ENCODE measurements at places on chromosomes 1 and 21.

DNA sequence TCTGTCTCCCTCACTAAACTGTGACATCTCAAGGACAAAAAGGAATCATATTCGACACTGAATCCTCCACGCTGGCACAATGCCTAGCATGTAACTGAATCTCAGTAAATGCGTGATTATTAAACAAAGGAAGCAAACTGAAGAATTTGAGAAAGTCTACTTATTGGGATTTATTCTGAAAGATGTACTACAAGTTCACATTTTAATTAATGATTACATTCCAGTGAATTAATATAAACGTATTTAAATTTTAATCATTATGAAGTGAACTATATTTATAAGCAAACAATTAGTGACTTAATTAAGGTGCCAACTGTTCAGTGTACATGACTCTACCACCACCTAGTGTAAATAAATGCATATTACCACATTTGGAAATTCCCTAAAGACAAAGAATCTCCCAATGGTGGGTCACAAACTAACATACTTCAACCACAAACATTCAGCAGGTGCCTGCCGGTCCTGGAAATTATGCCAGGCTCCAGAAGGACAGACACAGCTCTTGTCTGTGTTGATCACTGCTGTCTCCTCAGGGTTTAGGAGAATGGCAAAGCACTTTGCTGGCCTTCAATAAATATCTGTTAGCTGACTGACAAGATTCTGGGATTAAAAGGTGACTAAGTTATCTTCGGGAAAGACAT is 56.3 kb downstream of the SMYD3 start:
- peak; percentile 35 for DNase-seq

DNA sequence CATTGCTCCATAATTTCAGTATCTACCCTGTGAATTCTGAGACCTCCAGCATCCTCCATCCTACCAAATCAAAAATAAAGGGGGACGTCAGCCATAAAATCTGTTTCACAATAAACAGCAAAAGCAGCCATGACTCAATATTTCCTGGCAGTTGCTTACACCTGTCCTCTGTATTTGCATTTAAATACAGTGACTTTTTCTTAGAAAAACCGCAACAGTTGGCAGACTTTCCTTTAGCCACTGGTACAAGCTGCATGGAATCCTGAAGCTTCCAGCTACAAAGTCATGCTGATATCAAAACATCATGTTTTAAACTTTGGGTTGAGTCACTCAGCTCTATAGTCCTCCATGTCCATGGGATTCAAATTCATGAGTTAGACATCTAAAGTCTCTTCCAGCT is 278.0 kb upstream of the KAZN start:
- DNase-seq, result no peak

DNA sequence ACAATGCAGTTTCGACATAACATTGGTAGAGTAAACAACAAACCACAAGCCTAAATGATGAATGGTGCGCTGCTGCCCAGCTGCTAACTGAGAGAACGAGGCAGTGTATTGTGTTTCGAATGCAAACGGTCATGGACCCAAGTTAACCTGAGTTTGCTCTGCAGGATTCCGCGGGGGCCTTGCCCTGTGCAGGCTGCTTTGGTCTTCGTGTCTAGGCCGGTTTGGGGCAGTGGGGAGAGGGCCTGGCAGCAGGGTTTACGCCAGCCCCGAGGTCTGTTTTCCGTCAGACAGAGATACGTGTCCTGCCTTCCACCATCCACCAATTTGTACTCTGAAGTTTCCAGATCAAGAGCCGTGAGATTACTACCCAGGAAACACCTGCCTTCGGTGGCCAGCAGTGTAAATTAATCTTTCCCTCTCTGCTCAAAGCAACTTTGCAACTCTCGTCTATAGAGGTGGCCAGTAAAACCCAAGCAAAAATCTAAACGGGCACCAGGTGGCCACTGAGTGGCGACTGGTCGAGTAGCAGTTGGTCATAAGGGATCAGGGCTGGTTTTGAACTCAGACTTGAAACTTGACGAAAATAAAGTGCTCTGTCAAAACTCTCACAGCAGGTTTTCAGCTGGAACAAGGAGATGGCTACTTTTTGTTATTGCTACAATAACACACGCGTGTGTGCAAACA is 6.3 kb upstream of the PRDM15 start:
- no peak for DNase-seq

DNA sequence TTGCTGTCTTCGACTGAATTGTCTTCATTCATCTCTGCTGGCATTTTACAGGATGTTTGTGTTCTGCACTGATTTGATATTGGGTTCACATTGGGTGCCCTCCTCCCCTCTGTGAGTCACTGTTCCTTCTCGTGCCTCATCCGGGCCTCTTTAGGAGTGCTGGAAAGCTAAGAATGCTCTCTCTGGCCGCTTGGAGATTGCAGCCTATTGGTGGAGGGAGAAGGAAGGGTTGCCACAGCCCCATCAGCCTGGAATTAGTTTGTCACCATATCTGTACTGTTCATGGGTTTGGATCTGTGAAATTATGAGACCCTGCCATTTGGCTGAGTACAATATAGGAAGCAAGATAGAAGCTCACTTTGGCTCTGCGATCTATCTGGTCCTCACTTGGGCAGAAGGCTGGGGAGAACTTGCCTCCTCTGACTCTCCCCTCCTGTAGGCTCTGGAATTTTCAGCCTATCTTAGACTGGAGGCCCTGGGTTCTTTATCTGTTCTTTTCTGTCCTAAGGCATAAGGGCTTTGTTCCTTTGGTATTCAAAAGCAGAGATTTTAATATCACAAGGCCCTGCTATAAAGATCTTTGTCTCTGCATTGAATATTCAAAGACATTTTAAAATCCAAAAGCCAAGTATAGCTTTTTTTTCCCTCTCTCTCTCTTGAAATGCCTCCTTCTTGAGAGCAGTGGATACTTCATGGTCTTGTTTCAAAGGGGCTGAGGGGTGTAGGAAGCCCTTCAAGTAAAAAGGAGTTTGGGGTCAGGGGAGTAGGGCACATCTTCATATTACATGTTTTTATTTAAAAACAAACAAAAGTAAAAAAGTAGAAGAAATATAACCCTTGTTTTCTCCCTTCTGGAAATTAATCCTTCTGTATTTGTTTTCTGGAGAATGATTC is 347.9 kb downstream of the ZP4 start:
- no peak for DNase-seq

DNA sequence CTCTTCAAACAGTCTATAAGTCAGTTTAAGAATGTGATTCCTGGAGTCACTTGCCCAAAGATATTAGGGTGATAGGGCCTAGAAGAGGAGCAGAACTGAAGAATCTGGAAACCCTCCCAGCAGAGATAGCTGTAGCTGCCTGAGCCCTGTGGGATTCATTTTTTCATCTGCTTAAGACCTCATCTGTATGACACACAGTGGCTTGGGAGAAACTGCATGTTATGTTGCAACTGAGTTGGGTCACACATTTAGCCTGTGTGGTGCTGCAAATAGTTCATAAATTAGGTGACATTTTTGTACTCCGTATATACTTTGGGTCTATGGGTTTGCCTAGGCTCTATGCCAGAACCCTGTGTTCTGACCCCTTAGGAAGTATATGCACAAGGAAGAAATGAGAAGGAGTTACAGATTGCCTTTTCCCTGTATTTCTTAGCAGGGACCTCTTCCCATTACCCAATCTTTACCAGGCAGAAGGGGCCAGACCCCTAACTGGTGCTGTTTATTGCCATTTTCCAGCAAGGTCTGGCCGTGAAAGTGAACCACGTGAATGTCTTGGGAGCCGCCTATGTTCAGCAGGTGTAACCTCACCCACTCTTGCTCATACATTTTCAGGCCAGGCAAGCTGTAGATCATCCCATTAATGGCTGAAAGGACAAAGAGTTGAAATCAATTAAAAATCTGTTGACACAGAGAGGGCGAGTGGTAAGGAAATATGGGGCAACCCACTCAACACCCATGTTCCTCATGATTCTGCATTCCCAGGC is 41.9 kb upstream of the SLC19A2 start:
- DNase-seq, result no peak
